Activated naive CD8-positive, alpha-beta T cell treated with anti-CD3 and anti-CD28 coated beads for 36 hours (primary cell): ENCODE measurements at places on chromosomes 13 and 19.

DNA sequence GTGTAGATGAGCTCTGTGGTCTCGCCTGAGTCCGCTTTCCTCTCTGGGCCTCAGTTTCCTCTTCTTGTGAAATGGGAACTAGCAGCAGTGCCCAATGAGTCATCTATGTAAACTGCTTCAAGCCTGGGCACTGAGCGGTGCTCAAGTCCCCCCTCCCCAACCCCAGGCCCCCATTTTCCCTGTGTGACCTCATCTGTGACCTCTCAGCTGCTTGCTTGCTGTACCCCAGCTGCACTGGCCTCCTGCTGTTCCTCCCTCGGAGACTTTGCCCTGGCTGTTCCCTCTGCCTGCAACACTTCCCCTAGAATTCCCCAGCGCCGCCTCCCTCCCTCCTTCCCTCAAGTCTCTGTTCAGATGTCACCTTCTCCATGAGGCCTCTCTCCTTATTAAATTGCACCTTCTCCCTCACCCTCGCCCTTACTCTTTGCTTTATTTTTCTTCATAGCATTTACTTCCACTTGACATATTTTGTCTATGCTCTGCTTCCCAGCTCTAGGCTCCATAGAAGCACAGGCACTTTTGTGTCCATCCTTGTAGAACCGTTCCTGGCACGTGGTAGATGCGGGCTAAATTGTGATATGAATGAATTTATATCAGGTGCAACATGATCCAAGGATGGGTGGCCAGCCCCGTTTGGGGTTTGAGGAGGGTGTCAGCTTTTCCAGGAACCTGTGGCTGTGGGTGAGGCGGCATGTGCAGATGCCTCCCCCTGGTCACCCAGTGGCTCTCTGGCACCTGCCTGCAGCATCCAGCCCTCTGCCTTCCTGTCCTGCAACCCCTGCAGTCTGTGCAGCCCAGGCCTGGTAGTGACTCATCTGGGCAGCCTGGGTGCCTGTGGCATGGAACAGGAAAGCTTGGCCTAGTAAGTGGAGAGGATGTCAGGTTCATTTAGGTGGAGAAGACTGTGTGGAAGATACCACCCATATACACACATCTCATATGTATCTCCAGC is 26.3 kb downstream of the SIPA1L3 start:
- DNase-seq, result no peak

DNA sequence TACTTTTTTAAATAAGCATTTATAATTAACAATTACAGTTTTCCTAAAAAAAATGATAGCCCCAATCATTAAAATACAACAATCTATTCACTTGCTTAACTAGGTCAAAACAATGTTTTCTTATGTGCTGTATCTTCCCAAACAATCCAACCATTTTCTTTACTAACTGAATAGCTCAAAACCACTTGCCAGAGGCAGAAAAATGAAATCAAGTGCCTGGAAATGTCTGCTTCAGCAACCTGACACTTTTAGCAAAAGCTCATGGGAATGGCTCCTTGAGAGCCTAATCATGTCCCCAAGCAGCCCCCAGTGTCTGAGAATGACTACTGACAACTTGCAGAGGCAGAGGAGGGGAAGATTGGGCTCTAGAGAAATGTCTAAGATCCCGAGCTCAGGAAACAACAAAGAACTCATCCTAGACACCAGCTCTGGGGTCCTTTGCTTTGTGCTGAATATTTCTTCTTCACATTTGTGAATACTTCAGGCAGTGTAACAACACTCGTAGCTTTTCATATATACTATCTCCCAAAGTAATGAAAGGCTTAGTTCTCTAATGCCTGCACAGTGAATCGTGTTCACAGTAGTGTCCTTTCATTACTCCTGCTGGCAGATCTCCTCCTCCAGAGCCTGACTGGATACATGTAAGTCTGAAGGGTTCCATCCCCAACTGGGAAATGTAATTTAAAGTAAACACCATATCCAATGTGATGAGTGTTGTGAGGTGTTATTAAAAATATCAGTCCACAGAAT is 280.0 kb downstream of the LHFPL6 start:
- no peak for DNase-seq

GRCh38 chr13:96710166-96710862 is 284.0 kb downstream of the OXGR1 start:
- DNase-seq, result no peak

DNA sequence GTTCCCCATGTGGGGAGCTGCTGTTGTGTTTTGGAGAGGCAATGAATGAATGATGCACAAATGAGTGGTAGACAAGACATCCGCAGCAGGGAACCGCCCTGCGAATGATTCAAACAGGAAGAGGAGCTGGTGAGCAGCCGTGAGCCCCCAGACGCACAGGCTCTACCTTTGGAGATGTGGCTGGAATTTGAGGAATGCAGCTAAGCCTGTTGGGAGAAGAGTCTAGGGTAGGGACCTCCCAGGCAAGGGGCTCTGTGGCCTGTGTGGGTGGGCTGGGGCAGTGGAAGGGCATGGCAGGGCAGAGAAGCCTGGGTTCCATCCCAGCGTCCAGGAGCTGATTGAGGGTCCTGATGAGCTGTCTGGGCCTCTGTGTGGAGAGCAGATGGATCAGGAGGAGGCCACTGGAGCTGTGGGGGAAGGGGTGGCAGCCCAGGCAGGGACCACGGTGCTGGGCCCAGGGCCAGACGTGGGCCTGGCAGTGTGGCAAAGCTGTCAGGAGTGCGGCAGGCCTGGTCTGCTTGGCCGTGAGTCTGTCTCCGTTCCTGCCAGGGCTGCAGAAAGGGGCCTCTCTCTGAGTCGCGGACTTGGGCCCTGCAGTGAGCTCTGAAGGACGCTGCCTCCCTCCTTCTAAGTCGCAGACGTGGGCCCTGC is 41.8 kb upstream of the DCUN1D2 start:
- DNase-seq, result no peak

- DNase-seq, result no peak
These were observed 753.3 kb downstream of the OLFM4 start for GRCh38 chr13:53781941-53782340.

- no peak for DNase-seq
These were observed 187.8 kb downstream of the LHFPL6 start for GRCh38 chr13:39415008-39415802.

- no peak for DNase-seq
These were observed 8.9 kb downstream of the ZNF101 start for GRCh38 chr19:19677579-19677978.

DNA sequence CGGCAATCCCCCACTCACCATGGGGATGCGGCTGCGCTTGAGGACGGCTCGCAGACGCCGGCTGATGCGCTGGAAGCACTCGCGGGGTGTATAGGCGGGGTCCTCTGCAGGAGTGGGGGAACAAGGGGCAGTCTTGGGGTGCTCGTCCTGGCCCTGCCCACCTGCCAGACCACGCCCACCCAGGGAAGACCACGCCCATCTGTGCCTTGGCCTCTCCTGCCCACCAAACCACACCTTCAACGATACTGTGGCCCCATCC is 6.7 kb downstream of the RNU6-9 start:
- DNase-seq, result no peak

DNA sequence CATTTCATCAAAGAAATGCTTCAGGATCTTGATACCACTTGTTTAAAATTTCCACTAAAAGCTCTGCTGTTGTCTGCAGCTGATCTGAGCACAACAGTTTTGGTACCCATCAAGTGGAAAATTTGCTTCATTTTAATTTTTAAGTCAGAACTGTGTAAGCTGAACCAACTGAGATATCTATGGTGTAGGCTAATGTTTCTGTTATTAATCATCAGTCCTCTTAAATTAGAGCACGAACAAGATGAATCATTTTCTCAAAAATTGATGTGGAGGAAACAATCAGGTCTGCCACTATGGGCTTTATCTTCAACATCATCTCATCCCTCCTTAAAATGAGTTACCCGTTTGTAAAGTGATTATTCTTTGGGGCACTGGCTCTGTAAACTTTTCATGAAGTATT is 221.5 kb upstream of the NBEA start:
- no peak for DNase-seq

- no peak for DNase-seq
These were observed 7.9 kb downstream of the AXL start for GRCh38 chr19:41226874-41227390.

DNA sequence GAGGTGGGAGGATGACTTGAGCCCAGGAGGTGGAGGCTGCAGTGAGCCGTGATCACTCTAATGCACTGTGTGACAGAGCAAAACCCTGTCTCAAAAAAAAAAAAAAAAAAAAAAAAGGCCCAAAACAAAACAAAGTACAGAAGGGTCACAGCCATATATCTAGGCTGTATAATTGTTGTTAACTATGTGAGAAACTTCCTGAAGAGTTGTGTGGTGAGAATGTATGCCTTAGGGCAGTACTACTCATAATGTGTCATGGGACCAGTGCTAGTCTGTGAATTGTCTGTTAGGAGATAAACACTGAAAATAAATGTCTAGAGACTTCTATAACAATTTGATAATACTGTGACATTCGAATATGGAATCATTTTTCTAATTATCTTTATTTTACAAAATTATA is 43.1 kb downstream of the PAN3 start:
- no peak for DNase-seq

GRCh38 chr13:30331331-30331771 is 24.0 kb upstream of the KATNAL1 start:
- no peak for DNase-seq

DNA sequence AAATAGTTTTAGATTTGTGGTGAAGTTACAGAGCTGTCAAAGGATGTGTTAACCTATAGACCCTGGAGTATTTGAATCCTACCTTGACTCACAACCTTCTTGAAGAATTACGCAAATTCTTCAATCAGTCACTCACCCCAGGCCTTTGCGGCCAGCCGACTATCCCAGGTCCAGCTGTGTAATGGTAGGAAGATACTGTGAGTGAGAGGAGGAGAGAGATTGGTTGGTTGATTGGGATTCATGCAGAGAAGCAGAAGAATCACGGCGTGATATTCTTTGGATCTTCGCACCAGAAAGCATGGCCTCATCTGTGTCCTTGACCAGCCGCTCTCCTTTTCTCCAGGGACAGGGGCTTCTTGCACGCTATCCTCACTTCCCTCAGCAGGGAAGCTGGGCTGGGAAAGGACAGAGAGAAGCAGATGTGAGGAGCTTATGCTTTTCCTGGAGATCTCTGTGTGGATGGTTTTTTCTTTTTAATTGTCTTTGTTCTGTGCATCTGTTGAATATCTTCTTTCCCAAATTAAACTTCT is 249.1 kb downstream of the GGACT start:
- DNase-seq, result no peak

- DNase-seq, result no peak
These were observed 1.1 kb downstream of the GYS1 start for GRCh38 chr19:48991873-48992580.
